OCI-M1 (cell line): ENCODE measurements at places on chromosomes 5 and 9.

DNA sequence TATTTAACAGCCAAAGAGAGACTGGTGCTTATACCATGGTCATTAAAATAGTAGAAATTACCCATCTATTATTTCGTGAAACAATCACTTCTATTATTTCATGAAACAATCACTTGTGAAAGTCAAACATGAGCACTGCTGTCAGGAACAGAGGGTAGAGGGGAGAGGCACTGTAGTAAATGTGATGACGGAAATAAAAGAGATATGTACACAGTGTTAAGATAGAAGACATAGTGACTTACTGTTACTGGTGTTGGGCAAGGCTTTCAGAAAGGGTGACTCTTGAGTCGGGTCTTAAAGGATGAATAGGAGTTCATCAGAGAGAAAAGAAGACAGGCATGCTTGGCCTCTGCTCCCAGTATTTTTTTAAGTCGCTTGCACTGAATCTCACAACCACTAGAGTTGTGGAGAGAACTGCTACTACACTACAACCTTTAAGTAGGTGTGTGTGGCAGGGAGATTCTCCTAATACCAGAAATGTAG is 162.6 kb upstream of the GNA14 start:
- no peak for DNase-seq

- DNase-seq: no peak
Measured at GRCh38 chr9:113568571-113569321, 105.2 kb downstream of the RGS3 start.

DNA sequence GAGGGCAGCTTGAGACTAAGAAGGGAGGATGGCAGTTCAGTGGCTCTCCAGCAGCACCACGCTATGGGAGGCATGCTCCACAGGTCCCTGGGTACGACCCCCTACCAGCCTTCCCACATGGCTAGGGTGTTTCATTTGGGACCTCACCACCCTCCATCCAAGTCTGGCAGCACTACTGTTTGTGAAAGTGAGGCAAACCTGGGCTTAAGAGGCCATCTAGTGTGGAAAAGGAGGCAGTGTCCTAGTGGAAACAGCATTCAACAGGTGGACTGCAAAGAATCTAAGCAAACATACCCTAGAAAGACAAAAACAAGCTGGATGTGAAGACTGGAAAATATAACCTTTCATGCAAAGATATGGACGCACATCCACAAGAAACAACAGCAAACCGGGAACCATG is 4.8 kb upstream of the C5orf47 start:
- DNase-seq: peak; percentile 34

- DNase-seq: no peak
Measured at GRCh38 chr9:135588886-135589595, 27.5 kb downstream of the PAEP start.

- DNase-seq: no peak
Measured at GRCh38 chr9:84271531-84271900, 69.0 kb downstream of the SLC28A3 start.

- DNase-seq: peak; percentile 92
Measured at GRCh38 chr5:138685193-138685745, 68.0 kb upstream of the CTNNA1 start.

GRCh38 chr9:127554966-127555839 is 56.9 kb upstream of the STXBP1 start:
- DNase-seq: no peak

DNA sequence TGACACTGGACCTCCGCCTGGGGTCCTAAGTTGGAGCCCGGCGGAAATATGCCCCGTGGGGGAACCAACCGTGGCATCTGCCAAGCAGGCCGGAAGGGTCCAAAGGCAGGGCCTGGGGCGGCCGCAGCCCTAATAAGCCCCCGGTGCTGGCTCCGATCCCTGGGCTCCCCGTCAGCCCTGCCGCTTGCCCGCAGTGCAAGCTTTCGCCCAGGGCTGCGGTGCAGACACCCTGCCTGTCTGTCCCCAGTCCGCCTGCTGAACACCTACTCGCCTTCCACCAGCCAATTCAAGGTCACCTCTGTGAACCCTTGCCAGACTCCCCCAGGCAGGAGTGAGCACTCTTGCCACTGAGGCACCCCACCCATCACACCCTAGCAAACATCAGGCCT is 502 bp upstream of the PTGR1 start:
- DNase-seq: no peak

- DNase-seq: no peak
Measured at GRCh38 chr9:37414503-37414943, 8.0 kb upstream of the GRHPR start.

DNA sequence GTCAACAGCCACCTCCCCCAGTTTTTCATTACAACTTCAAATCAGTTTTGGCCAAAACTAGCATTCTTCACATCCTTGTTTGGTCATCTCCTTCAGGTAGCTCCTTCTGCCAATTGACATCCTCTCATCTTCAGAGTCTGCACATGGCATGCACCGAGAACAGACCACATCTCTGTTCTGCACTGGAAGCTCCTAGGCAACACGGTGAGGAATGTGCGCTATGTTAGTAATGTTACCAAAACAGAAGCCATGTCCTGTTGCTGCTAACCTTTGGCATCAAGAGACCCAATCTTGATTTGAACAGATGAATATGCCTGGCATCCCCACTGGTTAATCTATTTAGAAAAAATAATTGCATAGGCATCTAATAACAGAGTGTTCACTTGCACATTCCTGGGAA is 5.1 kb upstream of the HK3 start:
- DNase-seq: no peak

GRCh38 chr9:110623462-110624025 is 44.0 kb upstream of the SVEP1 start:
- peak; percentile 79 for DNase-seq

- DNase-seq: peak; percentile 27
Measured at GRCh38 chr5:134328619-134329018, 38.4 kb downstream of the CDKL3 start.

- DNase-seq: peak; percentile 24
Measured at GRCh38 chr5:15966066-15966640, 213.4 kb downstream of the MARCHF11 start.

DNA sequence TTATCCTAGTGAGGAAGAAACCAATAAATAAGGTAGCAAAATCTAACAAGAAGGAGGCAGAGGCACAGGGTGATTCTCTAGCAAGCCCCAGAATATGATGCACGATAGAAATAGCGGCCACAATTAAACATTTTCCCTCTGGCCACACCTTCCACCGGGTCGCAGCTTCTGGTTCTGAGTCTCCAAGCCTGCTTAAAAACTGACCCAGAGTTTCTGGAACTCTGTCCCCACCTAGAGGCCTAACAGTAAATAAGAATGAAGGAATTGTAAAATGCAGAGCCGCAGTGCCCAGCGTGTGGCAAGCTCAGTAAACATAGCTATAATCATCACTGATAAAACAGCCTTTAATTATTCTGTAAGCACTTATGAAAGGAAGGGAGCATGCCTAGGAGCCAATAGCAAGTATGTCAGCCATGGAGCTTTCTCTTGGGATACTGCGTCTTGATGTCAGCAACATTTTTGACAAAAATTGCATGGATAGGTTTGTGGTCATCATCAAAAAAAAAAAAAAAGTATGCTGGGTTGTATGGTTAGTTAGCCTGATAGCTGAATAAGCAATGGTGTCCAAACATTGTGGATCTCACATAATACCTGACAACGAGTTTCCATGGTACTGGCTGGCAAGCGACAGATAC is 465.5 kb downstream of the DNAH5 start:
- peak; percentile 63 for DNase-seq

- no peak for DNase-seq
Measured at GRCh38 chr9:134757216-134757975, 115.8 kb downstream of the COL5A1 start.
